Retina (tissue), 1 donor: ENCODE measurements at places on chromosomes 1 and 21.

- no peak for DNase-seq
Measured at GRCh38 chr21:41363370-41364270, 1.8 kb downstream of the MX2 start.

GRCh38 chr1:13513895-13514546 is at the start of gene LRRC38:
Gene LRRC38, minus strand, starts transcription at chr1:13514003. Its CDS starts 410 bp downstream, at chr1:13513593.
- no peak for DNase-seq

DNA sequence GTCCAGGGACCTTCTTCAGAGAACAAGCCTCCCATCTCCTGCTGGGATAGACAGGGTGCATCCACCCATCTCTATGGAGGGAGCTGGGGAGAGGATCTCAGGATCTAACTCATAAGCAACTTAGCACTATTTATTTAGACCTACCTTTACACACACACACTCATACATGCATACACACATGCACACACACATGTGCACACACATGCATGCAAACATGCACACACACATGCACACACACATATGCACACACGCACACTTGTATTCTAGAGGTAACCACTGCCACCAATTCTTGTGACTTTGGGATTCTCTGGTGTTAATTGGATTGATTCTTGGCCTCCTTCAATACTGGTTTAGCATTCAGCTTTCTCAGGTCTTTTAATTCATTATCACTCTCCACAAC is 9.8 kb downstream of the MT1HL1 start:
- DNase-seq: no peak

DNA sequence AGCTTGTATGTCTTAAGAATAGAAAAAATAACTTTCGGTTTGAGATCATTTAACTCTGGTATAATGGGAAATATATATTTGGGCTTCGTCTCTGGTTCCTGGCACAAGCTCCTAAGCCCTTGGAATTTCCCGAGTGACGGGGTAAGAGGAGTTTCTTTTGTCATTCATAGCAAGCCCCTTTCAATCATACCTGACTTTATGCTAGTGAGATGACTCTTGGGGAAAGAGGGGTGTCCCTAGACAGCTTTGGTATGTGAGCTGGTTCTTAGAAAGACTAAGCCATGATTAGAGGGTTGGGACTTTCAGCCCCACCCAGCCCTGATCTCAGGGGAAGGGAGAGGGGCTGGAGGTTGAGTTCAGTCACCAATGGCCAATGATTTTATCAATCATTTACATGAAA is 13.9 kb upstream of the MTARC1 start:
- no peak for DNase-seq

GRCh38 chr1:45843474-45843905 is 40.1 kb downstream of the MAST2 start:
- no peak for DNase-seq
